ENCODE measurements at places on chromosomes 13 and 19.
A peak's percentile ranks its signal among the peaks of the same experiment; 100 is the strongest.

GRCh38 chr13:34681405-34681955 is 260.6 kb upstream of the NBEA start:
- DNase-seq = no peak

GRCh38 chr19:52961981-52962380 is 700 bp downstream of the ZNF816 start:
- DNase-seq = no peak

DNA sequence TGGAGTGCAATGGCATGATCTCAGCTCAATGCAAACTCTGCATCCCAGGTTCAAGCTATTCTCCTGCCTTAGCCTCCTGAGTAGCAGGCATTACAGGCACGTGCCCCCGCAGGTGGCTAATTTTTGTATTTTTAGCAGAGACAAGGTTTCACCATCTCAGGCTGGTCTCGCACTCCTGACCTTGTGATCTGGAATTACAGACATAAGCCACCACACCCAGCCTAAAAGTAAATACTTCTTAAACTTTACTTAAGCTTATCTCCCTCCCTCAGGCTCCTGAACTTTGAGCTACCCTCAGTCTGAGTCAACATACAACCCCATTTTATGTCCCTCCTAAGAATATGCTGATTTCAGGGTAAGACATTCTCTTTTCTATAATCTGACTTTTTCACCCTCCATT is 66.1 kb downstream of the ZNF486 start:
- DNase-seq = no peak

- peak; percentile 95 for DNase-seq
Observed at GRCh38 chr19:55476100-55476775, at the start of gene ZNF628. Gene ZNF628 (plus strand): TSS chr19:55476617. CDS start chr19:55479911, 3,294 bp downstream.

DNA sequence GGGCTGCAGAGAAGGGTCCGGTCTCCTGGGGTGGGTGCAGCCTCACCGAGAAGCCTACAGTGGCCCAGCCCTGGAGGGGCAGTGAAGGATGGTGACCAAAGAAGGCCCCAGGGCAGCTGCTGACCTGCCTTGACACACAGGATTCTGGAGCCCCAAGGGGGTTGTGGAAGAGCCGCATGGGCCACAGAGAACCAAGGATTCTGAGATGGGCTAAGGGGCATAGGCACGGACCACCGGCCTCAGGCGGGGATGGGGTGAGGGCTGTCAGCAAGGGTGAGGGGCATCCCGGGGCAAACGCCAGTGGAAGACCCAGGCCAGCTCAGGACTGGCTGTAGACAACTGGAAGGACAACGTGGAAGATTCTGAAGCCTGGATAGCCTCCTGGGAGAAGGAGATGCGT is 151.6 kb downstream of the TEX29 start:
- DNase-seq = no peak

- DNase-seq = peak; percentile 64
Observed at GRCh38 chr19:4909156-4909896, at the start of gene UHRF1. Gene UHRF1 (plus strand): TSS chr19:4909501. CDS start chr19:4910886, 1,385 bp downstream.

- peak; percentile 54 for DNase-seq
Observed at GRCh38 chr19:30719189-30719998, 347.2 kb downstream of the ZNF536 start.

DNA sequence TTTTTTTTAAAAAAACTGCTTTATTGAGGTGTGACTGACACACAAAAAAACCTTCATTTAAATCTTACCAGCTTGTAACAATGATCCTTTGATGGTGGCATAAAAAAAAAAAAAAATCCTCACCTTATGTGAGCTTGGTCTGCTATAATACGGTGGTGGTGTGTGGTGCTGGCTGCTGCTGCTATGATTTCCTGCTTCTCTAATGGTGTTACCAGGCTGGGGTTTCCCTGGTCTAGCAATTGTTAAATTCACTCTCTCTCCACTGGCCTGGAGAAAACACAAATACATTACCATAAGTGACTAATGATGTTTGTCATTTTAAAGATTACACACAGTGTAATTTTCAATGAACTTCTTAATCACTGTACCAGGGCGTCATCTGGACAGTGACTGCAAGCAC is 60.6 kb downstream of the LNX2 start:
- DNase-seq = no peak

DNA sequence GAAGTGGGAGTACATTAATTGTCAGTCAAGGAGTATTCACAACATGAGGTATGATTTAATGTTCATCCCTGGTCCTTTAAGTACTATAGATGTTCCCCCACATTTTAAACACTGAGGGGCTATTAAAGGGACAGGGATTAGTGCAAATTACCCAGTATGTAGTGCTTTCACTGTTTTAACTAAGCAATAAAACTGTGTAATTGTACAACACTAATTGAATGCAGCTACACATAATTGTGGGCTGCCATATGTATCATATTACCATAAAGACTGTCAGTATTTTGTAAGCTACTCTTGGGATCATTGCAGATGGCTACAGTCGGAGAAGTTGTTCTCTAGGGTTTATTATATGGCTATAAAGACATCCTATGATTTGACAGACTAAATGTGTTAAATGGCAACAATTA is 316.6 kb downstream of the DCLK1 start:
- no peak for DNase-seq

DNA sequence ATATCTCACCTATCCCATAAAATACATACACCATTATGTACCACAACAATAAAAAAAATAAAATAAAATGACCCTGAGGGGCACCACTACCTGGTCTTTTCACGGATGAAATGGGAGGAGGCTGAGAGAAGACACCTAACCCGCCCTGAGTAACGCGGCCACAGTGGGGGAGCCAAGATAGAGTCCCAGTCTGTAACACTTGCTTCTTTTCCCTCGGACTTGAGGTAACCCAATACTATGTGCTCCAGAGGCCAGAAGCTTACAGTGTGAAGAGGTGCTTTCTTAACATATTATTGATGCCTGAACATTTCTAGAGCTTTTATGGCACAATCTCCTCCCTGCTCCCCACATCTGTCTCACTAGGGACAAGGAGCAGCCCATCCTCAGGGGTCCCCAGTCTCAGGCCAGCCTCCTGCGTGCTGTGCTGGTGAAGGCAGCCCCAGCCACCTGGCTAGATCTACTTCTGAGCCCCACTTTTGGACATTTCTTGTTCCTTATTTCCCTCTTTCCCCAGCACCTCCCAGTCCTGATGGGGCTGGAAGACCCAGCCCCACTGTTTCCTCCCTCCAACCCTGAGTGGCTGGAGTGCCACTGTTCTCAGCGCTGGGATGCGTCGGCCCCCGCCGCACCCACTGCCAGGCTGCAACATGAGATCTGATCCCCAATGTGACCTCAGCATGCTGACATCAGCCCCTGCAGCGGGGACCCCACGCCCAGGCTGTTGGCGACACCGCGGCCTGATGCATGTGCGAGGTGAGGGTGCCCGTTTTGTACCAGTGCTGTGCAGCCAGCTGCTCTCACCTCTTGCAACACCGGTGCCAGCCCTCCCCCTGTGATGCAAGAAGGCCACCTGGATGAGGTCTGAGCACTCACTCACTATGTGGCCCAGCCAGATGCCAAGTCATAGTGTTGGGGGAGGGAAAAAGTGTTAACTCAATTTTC is 143.3 kb downstream of the DCLK1 start:
- no peak for DNase-seq

DNA sequence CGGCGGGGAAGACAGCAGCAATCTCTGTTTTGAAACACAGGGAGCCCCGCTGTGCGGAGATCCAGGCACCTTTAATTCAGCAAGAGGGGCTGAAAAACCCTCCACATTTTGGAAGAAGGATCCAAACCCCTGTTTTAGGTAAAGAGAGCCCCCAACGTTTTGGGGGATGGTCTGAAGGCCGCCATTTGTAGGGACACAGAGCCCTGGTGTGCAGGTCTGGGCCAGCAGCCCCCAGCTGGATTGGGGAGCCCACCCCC is 3.5 kb upstream of the HOOK2 start:
- no peak for DNase-seq

DNA sequence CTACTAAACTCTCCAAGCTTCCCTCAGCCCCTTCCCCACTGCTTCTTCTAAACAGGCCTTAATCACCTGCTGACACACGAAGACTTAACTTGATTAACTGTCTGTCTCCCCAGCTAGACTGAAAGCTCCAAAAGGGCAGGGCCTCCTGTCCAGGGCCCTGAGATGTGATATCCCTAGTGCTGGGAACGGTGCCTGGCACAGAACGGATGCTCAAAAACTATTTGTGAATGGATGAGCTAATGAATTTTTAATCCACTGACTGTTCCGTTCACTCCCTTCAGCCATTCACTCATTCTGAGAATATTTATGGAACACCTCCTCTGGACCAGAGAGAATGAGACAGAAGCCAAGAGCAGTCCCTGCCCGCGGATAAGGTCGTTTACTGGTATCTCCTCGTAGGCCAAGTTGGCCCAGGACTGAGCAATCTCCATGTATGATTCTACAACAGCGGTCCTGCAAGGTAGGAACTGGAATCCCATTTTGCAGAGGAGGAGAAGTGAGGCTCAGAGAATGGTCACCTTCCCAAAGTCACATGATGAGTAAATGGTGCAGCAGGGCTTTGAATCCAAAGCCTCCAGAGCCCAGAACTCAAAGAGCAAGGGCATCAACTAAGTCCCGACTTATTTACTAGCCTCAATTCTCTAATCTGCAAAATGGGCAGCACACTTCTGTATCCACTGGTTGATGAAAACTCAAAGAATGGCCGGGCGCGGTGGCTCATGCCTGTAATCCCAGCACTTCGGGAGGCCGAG is 3.4 kb downstream of the DMWD start:
- DNase-seq = no peak

GRCh38 chr13:102972191-102972590 is 94.0 kb downstream of the SLC10A2 start:
- no peak for DNase-seq

DNA sequence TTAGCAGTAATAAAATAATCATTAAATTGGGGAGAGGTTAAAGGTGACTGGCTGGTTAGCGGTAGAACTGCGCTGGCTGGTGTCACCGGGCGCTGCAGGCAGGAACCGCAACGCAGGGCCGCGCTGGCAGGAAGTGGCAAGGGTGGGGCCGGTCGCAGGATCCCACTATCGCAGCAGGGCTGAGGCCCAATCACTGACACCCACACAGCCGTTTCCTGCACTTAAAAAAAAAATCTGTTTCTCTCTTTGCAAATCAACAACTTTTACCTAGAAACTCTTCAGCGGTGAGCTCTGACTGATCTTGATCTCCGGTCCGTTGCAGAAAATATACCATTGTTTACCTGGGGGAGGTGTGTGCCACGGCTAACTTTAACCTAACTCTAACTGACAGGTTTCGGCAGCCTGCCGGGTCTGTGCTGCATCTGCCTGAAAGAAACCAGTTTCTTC is 46.9 kb downstream of the KLF2 start:
- DNase-seq = no peak

- DNase-seq = no peak
Observed at GRCh38 chr19:55685776-55686175, 10.8 kb downstream of the EPN1 start.

DNA sequence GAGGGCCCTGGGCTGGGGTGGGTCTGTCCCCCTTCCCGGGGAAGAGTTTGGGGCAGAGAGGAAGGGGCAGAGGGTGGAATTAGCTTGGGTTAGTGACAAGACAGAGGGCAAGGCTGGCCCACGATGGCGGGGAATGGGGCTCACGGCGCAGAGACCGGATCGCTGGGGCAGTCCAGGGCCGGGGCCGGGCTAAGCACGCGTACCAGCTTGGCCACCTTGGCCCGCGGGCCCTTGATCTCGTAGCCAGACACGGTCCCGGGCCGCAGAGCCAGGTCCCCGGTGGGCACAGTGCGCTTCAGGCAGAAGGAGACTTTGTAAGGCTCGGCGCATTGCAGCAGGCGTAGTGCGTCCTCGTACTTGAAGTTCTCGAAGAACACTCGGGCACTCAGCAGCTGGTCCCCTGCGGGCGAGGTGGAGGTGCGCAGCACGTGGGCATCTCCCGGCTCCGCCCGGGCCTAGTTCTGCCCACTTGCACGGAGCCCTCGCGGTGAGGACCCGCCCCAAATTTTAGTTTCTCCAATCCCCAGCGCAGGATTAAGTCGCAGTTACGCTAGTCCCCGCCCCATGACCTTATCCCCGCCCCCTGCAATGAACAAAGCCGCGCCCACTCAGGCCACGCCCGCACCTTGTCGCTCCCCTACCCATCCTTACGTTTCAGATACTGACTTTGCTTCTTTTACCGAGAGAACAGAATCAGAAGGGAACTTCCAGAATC is 8.6 kb upstream of the HIPK4 start:
- no peak for DNase-seq

DNA sequence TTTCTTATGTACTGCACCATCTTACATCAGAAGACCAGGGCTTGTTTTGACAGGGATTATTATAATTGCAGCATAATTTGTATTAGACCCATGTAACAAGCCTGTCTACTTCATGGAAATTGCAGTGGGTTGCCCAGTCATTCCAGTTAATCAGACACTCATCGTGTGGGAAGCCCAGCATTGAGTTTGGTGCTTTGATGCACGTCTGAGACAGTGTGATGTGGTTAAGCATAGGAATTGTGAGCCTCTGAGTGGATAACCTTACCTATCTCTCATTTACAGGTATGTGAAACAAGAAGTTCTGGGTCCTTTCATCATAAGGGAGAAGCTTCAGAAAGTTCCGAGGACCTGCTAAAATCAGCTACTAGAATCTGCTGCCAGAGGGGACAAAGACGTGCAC is 12.8 kb downstream of the RGCC start:
- DNase-seq = no peak

- no peak for DNase-seq
Observed at GRCh38 chr19:54731191-54731590, 6.9 kb downstream of the KIR3DL3 start.

DNA sequence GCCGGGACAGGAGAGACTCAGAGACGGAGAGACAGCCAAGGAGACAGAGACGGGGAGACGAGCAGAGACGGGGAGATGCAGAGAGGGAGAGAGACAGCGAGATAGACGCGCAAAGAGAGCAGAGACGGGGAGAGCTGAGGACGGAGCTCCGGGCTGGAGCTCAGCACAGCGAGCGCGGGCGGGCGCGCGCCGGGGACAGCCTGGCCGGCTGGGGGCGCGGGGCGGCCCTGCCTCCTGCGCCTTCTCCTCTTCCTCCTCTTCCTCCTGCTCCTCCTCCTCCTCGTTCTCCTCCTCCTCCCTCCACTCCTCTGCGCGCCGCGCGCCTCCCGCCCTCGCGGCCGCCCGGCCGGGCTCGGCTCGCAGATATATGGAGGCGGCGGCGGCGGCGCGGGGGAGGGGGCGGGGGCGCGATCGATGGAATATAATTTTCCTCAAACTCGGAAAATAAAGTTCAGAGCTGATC is at the start of gene ERFL:
Gene ERFL, minus strand, starts transcription at position 229 of the 463 bp plus-strand sequence. CDS start 15,530 bp downstream, outside the sequence.
- no peak for DNase-seq

- peak; percentile 86 for DNase-seq
Observed at GRCh38 chr19:2474232-2475017, 1.5 kb upstream of the GADD45B start.

- no peak for DNase-seq
Observed at GRCh38 chr13:112245989-112246388, 130.2 kb upstream of the SPACA7 start.

- no peak for DNase-seq
Observed at GRCh38 chr13:72145383-72145782, 278.4 kb upstream of the DACH1 start.

DNA sequence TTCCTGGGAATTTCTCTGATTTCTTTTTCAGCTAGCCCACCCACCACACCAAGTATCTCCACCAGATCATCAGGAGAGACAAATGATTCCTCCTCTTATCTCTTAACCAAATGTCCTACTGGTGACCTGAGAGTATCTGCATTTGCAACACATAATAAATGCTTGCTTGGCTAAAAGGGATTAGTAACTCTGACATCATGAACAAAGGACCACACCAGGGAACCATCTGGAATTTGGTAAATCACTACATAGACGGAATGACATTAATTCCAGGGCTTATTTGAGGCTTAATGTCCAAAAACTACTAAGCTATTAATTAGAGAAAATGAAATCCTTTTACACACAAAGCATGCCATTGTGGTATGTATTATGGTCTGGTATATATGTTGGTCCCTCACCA is 139.0 kb downstream of the RAP2A start:
- no peak for DNase-seq

- DNase-seq = no peak
Observed at GRCh38 chr19:28023064-28023463, 1189.9 kb downstream of the UQCRFS1 start.
